Cerebellum (tissue), 4 donors: ENCODE measurements at places on chromosomes 16 and 17. TPM values are rescaled to one million over a fixed set of nuclear protein-coding genes. Genes with fewer than 3 reads are reported as not detected.

Gene CCDC78
- total RNA-seq = 2.2 TPM

Gene OTOA
- total RNA-seq = 0.36 TPM

Gene METTL23
- 11.1 TPM for total RNA-seq

Gene MT1M
- total RNA-seq = not detected

Gene DBNDD1
- total RNA-seq = 12.6 TPM

Gene NFAT5
- 46.7 TPM for total RNA-seq

Gene CCL8
- total RNA-seq = 0.18 TPM

Gene SLFN14
- 0.18 TPM for total RNA-seq

Gene GPR139
- total RNA-seq = 0.91 TPM

Gene TIMP2
- 36.2 TPM for total RNA-seq

Gene TMEM204
- total RNA-seq = 3.3 TPM

Gene TNS4
- not detected for total RNA-seq

Gene STAC2
- 0.64 TPM for total RNA-seq

Gene NHLRC4
- 0.27 TPM for total RNA-seq

Gene SOX8
- 18.6 TPM for total RNA-seq

Gene SYT17
- 4.6 TPM for total RNA-seq

Gene SEPTIN1
- total RNA-seq = not detected

Gene TMC7
- total RNA-seq = 2.7 TPM
